ENCODE measurements at places on chromosomes 11 and 22.

DNA sequence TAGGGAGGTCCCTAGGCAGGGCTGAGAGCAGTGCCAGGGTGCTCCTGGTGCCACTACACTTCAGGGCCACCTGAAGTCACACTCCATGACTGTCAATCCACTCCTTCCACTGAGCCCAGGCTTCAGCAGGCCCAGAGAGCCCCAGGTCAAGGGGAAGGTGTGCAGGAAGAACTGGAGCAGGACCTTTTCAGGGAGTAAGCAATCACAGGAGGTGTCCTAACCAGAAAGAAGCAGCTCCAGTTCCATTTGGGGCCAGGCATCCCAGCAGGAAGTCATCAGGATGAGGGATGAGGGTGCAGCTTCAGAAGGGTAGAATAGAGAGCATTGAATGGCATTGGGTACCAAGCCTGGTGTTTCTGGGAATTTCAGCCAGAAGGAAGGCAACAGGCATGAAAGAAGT lies 556.5 kb downstream of the INSC start:
- no peak for DNase-seq

DNA sequence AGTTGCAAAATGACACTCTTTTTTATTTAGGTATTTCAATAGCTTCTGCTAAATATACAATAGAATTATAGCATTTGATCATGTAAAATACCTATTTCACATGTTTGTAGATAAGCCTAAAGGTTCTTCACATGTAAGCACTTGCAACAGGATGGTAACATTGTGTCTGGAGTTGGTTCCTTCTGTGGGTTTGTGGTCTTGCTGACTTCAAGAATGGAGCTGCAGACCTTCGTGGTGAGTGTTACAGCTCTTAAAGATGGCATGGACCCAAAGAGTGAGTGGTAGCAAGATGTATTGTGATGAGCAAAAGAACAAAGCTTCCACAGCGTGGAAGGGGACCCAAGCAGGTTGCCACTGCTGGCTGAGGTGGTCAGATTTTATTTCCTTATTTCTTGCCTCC lies 246.4 kb upstream of the PDGFD start:
- no peak for DNase-seq

GRCh38 chr11:69958308-69958707 lies 119.8 kb upstream of the ANO1 start:
- DNase-seq = no peak

DNA sequence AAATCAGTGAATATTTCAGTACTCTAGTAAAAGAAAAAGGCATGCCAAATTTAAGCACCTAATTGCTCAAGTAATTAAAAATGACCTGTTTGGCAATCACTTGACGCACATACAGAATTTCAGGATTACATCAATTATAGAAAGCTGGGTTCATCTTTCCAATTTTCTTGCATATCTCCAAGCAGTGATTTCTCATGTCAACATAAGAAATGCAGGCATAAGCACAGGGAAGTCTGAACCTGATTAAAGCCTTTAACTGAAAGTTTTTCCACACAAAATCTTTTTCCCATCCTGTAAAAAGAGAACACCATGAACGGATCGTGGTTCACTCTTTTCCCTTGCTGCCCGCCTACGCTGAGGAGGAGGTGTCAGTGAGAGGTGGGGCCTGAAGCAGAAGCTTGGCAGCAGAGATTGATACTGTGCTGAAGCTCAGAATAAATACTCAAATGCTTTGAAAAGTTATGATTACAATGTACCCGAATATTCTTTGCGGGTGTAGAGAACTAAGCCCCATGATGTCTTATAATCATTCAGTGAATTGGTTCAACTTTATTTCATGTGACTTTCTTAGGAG lies 704.1 kb upstream of the CCDC90B start:
- no peak for DNase-seq

- no peak for DNase-seq
Measured at GRCh38 chr11:97977726-97978125, 1043.0 kb upstream of the CNTN5 start.

DNA sequence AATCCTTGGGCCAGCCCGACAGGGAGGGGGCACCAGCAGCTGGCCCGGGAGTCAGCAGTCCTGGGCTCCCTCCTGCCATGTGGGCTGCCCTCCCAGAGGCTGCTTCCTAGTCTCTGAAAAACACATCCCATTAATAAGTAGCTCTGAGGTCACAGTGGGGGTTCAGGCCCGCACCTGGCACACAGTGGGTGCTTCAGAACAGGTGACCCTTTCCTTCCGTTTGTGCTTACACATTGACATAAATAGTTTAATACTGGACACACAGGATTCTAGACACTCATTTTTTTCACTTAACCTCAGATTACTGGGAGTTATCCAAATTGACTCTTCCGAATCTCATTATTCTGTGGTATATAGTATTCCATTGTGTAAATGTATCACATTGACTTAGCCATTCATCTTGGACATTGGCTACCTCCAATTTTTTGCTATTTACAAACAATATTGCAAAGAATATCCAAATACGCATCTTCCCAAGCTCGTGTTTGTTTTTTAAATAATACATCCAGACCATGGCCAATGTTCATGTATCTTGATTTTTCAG lies 474 bp upstream of the CHADL start:
- DNase-seq = no peak

- DNase-seq = no peak
Measured at GRCh38 chr11:75151346-75152047, 590 bp downstream of the SLCO2B1 start.

DNA sequence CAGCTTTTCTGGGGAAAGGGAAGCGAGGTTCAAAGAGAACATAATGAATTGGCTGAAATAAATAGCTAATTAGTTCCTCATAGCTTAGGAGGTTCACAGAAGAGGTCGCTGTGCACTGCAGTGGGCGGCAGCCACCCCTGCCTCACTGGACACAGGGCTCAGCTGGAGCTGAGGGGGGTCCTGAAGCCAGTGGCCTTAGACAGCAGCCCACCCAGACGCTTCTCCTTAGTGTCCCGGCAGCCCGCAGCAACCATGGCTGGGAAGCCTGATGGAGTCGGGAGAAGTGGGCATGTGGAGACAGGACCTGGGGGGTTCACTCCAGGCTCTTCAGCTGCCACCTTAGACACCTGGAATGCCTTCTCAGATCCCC lies 75.4 kb downstream of the TRIM29 start:
- DNase-seq = no peak

GRCh38 chr11:114250993-114251814 lies 45.0 kb upstream of the NNMT start:
- DNase-seq = no peak

DNA sequence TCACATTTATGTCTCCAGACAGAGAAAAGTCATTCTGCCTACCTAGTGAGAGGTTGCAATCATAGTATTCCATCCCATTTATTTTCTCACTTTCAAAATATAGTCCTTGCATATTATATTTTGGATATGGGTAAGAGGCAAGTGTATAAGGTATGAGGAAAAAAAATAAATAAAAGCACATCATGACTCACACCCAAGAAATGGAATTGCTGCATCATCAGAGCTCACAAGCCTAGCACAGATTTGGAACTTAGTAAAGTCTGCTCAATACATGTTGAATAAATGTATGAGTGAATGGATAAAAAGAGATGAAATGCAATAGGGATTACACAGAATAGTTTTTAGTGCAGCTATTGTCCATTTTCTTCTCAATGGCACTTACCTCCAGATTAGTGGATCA lies 2.5 kb upstream of the OR51G1 start:
- DNase-seq = no peak

- no peak for DNase-seq
Measured at GRCh38 chr11:70167723-70168404, 35.2 kb upstream of the FADD start.

GRCh38 chr11:75719340-75720239 lies 2.0 kb downstream of the MOGAT2 start:
- no peak for DNase-seq

DNA sequence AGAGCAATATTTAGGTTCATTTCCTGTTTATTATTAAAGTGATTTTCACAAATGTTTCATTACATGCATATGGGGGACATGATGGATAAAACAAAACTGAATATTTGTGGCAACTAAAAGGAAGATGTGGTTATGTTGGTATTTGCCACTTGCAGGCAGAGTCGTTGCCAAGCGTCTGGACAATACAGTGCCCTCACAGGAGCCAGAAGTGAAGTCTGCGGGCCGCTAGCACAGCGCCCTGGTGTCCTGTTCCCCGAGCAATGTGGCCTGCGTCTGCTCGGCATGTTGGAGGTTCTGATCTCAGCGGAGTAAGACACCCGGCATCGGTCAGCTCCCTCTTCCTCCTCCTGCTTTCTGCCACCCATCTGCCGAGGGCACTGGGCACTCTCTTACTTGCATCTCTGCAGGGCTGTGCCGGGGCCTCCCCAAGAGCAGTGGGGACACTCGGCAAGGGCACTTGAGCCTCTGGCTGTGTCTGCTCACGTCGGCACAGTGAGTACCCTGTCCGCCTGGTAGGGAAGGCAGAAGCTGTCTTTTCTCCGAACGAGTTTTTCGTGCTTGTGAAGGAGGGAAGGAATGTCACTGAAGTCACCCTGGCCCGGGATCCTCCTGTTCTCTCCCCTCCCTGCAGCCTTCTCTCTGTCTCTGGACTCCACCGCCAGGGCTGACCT lies 10.5 kb upstream of the TTLL12 start:
- DNase-seq = no peak

- DNase-seq = no peak
Measured at GRCh38 chr11:88208745-88209144, 33.5 kb upstream of the RAB38 start.

DNA sequence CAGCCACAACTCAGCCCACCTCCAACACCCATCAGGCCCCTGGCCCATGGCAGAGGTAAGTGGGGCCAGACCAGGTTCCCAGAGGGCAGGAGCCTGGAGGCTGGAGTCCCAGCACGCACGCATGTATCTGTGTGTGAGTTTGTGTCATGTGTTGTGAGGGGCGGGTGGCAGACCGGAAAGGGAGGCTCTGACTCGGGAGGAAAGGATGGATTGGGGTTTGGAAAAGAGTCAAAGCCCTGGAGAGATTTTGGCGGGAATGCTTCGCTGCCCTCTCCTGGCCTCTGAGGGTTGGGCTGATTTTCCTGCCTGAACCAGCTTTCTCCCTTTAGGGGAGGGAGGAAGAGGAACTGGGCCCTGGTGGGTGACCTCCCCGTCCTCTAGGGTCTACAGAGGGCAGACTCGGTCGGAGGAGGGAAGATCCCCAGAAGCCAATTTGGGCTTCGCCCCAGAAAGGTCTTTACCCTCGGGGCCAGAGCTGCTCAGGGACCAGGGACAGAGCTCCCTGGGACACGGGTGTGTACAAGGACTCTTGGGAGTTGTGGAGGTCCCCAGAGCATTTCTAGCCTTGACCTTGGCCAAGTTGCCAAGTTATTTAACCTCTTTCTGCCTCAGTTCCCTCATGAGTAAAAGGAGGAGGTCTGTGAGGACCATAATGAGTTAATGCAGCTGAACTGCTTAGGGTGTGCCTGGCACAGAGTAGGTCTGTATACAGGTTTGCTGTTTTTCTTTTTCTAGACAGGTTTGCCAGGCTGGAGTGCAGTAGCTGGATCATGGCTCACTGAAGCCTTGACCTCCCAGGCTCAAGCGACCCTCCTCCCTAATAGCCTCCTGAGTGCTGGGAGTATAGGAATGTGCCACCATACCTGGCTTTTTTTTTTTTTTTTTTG lies 6.9 kb downstream of the C11orf68 start:
- no peak for DNase-seq

DNA sequence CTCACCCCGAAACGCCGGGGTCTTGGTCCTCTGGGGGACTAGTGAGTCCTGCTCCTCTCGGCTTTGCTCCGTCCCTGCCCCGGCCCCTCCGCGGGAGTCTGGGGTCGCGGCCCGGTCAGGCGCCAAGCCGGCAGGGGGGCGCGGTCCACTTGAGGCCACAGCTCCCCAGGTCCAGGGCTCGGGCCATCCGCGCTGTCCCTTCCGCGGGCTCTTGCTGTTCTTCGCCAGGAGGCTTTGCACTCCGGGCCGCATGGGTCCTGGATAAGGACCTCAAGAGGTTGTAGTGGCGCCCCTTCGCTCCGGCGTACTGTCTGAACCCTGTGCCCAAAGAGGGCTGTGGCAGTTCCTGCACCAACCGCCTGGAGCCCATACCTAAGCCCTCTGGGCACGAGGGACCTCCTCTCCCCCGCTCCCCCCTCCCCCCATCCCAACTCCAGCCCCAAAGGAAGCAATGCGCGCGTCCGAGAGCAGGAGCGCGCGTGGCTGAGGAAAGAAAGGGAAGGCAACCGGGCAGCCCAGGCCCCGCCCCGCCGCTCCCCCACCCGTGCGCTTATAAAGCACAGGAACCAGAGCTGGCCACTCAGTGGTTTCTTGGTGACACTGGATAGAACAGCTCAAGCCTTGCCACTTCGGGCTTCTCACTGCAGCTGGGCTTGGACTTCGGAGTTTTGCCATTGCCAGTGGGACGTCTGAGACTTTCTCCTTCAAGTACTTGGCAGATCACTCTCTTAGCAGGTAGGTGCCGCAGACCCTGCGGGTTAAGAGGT lies at the start of gene ADM:
ADM (plus strand) TSS at position 579 of the 767 bp plus-strand sequence. CDS start 628 bp downstream, outside the sequence.
- no peak for DNase-seq

- DNase-seq = no peak
Measured at GRCh38 chr11:65090628-65091027, 5.4 kb upstream of the VPS51 start.

DNA sequence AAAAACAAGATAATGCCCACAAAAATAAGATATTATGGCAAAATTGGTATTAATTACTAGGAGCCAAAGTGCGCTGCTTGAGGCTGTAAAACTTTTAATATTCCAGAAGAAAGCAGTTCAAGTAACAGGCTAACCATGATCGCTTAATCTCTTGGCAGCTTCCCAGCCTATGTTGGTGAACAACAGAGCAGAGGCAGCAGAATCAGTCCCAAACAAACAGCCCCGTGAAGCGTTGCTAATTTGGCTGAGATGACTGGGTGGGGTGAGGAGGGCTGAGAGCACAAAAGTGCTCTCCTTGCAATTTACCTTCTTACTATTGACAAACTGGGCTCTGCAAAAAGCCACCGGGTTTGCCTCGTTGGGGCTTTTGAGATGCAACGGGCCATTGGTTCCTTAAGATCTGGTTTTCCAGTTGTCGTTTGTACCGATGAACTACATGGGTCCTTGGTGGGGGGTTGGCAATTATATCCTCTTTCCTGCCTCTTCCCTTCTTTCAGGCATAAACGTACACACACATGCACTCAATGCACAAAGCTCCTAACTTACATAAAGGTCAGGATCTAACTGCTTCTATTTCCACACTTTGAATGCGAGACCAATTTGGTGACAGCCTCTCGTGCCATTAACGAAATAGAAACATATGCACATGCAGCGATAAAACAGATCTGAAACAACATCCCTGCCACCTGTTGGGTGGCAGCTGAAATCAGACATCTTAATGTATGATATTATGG lies 407.6 kb upstream of the CADM1 start:
- DNase-seq = no peak

DNA sequence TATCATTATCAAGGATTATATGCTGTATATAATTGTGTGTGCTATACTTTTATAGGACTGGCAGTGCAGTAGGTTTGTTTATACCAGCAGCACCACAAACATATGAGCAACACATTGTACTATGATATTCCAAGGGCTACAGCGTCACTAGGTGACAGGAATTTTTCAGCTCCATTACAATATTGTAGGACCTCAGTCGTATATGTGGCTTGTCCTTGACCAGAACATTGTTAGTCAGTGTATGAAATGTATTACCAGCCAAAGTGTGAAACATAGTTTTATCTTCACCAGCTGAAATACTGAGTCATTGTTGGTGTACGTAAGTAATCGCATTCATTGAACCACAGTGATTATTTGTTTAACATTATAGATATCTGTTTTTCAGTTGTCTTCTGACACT lies 20.4 kb downstream of the JHY start:
- DNase-seq = no peak

- no peak for DNase-seq
Measured at GRCh38 chr11:44536788-44537516, 28.5 kb upstream of the CD82 start.

Measured in activated CD8-positive, alpha-beta T cell treated with anti-CD3 and anti-CD28 coated beads, Interleukin-2, amount 10 ng/mL, durations not matched to agents 7 days and 5 days (primary cell).